ENCODE measurements at places on chromosomes 2 and 18.

DNA sequence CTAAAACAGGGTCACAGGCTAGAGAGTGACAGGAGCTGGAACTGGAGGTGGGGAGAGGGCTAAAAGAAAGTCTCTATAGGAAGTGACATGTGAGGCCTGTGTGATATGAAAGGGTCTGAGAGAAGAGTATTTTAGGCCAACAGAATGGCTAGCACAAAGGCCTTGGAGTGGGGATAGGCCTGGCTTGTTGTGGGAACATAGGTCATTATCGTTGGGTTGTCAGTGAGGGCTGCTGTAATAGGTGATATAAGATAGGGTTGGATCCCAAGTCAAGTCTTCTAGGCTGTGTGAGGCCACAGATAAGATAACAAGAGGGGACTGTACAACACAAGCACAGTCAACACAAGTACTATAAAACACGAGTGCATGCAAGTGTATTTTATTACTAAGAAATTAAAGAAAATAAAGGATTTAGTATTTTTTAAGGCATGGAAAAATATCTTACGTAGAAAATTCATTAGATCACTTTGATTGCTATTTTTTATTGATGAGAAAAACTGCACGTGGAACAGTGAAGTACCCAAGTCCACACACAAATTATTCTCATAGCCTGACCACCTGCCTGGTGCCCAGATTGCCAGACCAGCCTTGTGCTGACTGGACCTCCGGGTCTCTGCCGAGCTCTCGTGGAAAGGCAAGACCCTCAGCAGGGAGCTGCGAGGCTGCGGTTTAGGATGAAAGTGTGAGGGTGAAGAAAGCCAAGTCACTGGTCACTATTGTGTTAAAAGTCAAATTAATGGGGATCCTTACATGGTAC, 14.1 kb downstream of the LTBP1 start:
- no peak for DNase-seq

- DNase-seq: no peak
Measured at GRCh38 chr18:44896846-44897245, 216.2 kb downstream of the SETBP1 start.

DNA sequence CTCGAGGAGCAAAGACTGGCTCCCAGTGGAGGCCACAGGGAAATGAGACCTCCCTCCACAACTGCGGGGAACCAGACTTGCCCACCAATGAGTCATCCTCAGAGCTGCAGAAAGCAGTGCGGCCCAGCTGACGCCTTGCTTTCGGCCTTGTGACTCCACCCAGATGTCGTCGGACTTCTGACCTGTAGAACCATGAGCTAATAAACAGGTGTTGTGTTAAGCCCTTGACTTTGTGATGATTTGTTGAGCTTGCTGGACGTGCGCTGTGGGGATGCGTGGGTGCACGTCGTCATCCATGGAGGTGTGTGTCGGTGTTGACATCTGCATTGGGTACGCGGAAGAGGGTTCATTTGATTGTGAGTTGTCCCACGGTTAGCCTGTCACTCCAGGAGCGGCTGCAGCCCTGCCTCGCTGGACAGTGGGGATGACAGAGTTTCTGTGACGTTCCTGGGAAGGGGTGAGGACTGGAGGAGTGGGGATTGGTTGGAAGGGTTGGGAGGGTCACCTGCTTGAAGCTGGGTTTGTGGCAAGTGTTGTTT, 154.1 kb downstream of the SH3BP4 start:
- no peak for DNase-seq

DNA sequence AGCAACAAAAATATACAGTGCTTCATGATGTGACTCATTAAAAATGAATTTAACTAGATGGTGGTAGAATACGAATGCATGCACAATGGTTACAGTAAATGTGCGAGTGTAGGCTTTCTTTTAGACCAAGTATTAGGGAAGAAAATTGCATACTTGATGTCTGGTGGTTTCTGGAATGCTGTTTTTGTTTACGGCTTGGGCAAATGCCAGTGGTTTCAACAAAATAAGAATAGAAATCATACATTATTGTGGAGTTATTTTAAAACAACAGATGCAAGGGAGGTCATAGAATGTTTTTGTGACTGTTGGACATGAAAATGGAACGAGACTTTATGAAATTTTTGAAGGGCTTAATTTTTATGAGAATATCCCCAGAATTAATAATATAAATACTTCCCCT, 580.9 kb downstream of the PLCL1 start:
- DNase-seq: no peak

GRCh38 chr18:36388310-36388709, 90.8 kb downstream of the FHOD3 start:
- DNase-seq: no peak

DNA sequence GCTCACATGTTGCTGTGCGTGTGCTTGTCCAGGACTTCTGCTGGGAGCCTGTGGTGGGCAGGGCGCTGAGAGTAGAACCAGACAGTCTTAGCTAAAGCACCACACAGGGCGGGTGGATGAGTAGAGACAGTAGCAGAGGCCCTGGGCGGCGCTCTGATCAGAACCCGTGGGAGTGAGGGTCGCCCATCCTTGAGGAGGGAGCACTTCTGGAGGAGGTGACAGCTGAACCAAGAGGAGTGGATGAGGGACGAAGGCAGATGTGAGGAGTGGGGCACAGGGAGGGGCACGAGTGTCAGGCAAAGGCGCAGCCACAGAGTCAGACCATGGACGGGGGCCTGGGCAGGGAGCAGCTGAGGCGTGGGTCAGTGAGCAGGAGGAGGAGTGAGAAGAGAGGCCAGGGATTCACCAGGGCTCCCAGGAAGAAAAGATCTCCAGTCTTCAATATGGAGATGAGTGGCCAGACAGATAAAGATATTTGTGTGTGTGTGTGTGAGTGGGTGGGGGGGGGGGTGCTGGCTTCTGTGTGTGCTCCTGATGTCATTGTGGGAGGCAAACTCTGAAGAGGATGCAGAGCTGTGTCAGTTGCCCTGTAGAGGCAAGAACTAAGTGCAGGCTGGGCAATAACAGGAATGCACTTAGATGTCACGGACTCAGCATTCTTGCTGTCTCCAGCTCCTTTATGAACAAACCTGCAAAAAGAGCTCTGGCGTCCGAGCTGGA, 79.6 kb downstream of the TPO start:
- no peak for DNase-seq

GRCh38 chr2:217183471-217183870, 323.6 kb upstream of the TNP1 start:
- no peak for DNase-seq

DNA sequence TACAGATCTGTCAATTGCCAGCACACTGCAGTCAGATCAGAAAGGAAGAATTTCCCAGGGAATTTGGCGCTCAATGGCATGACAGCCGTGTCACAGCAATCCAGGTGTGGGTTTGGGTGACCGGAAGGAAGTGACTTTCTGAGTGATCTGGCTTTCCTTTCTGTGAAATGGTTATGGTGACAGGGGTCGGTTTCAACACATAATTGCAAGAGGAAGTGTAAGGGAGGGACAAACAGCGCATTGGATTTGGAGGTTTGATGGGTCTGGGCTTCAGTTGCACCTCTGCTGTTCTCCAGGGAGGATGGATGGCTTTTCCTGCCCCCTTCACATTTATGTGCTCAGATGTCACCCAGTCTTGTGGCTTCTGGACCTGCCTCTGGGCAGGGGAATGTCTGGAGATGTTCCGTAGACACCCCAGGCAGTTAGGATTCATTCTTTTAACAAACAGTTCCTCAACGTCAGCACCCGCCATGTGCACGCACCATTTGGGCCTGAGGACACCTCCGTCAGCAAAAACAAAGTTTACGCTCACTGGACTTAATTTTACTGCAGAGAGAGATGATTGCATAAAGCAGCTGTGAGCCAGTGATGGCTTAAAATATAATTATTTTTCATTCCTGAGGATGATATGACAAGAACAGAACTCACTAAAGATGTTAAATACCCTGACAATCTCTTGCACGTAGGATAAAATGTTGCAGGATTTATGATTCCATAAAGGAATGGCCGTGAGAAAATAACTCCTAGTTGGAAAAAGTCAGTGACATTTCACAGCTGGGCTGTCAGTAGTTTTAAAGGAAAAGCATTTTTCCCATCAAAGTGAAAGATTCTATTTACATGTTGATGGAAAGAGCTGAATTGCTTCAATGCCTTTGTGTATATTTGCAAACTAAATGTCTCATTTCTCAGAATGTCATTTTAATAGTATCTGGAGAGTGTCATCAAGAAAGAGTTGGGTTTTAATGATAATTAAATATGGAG, 36.9 kb downstream of the MBP start:
- DNase-seq: no peak

DNA sequence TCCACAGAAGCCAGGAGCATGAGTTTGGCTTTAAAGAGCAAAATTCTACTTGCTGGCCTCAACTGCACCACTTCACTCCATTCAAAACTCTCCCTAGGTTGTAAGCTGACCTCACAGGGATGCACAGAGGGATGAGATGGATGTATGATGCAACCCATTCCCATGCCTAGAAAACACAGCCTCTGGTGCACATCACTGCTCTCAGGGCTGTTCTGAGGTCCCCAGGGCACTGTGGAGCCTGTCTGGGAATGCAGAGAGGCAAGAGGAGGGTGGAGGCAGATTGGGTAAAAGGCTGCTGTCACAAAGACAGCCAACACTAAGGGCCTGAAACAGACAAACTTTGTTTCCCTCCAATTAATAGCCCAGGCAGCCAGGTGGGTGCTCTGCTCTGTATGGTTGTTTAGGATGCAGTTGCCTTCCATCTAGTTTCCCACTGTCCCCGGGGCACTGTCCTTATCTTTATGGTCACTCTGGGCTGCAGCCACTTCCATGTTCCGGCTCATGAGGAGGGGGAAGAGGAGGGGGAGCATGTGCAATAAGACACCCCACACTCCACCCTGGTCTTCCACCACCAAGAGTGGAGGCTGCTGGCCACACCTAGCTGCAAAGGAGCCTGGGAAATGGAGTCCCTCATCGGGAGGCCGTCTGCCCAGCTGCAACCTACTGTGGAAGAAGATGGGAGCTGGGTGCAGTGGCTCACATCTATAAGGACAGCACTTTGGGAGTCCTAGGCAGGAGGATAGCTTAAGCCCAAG, 7.0 kb downstream of the GPR45 start:
- DNase-seq: no peak

DNA sequence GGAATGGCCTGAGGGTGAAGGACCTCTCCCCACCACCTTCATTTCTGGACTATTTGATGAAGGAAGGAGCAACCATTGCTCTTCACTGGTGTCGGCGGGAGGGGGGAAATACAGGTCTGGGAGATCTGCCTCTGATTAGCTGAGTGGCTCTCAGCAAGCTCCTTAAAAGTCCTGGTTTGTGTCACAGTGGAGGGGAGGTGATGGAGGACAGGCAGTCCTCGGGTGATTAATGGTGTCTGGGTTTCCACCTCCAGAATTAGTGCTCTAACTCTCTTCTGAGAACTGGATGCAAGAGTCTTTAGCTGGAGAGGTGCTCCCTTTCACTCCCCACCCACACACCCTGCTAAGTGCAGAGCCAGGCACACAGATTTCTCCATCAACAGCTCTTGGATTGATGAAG, 83.2 kb downstream of the TTC32 start:
- DNase-seq: no peak

DNA sequence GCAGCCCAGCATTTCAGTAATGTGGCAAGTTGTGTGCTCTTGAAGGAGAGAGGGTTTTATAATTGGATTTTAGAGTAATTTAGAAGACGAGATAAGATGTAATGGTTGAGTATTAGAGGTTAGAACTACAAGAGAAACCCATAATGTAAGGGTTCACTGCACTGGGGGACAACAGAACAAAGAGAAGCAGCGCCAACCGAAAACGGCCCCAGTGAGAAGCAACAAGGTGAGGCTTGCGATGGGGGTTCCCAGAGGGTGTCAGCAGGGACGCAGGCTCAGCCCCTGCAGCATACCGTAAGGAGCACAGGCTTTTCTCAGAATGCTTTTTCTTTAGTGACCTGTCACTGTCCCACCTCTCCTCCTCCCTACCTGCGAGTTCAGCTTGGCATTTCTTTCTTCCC, 183.9 kb upstream of the ETAA1 start:
- DNase-seq: no peak

GRCh38 chr2:232511336-232511890, 8.8 kb upstream of the PRSS56 start:
- no peak for DNase-seq

- no peak for DNase-seq
Measured at GRCh38 chr2:2793925-2794560, 463.0 kb upstream of the MYT1L start.

DNA sequence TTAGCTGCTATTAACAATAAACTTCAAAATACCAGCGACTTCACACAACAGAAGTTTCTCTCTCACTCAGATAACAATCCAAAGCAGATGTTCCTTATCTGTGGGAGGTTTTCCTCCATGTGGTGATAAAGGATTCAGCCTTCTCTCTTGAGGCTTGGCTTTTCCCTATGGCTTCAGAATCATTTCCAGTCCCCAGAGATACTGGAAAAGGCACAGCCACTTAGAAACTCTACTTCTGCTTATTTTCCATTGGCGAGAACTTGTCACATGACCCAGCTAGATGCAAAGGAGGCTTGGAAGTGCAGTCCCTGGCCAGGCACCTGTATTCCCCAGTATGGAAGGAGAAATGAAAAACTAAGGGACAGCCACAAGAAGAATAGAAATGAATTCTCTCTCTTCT, 344.8 kb downstream of the MTX2 start:
- DNase-seq: no peak

- DNase-seq: no peak
Measured at GRCh38 chr18:77096936-77097886, 35.4 kb downstream of the MBP start.

DNA sequence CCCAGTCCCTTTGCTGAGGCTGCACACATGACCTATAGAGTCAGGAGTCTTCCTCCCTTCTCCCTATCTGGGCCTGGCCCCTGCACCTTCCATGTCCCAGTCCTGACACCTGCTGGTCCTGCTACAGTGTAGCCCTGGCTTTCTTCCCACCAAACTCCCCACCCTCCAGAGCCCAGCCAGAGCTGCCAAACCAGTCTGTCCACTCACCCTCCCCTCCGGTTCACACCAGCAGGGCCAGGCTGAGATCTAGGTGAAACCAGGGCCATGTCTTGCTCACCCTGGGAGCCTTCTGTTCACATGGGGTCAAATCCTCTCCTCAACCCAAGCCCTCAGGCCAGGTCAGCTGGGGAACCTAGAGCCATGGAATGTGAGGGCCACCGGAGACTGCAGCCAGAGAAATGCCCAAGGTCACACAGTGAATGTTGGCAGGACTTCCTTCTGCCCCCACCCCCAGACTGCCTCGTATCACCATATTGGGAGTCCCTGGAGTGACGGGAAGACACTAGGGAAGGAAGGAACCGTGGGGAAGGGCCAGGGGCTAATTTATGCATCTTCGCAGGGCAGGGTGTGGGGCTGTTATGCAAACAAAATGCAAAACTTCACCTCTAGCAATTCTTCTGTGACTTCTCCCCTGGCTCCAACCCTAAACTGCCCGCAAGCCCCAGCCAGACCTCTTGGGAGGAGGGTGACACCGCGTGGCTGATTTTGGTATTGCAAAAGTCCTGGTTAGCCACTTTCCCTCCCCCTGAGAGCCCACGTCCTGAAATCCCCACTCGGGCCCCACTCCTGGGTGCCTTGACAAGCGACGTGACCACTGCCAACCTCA, 14.6 kb downstream of the TNS1 start:
- DNase-seq: peak; percentile 51

GRCh38 chr2:153474876-153475435, 3.6 kb downstream of the RPRM start:
- DNase-seq: no peak

Data from GM18507 (cell line).